T-helper 2 cell (primary cell): ENCODE measurements at places on chromosomes 4 and X.

GRCh38 chrX:16756724-16757123 is 29.5 kb upstream of the TXLNG start:
- no peak for DNase-seq

- peak; percentile 69 for DNase-seq
These were observed 20.8 kb downstream of the LIN54 start for GRCh38 chr4:82989575-82990429.

- DNase-seq, result no peak
These were observed 68.5 kb downstream of the NPNT start for GRCh38 chr4:105963461-105964400.

- DNase-seq, result no peak
These were observed 16.9 kb upstream of the TMEM271 start for GRCh38 chr4:592825-593520.

DNA sequence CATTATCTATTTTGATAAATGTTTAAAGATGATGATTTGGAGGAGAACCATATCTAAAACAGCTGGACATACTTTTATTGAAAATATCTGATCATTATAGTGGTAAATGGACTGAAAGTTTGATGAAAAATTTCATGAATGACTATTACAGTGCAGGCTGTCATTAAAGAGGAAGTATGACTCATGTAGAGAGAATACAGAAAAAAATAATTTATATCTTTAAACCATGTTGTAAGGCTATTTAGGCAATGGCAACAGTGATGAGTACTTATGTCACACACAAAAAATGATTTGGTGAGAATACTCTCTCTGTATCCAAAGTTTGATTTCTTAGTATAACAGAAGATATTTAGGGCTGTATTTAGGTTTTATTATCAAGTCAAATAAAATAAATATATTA is 3.9 kb upstream of the GLRB start:
- DNase-seq, result no peak

GRCh38 chrX:4379071-4379470 is 665.6 kb upstream of the PRKX start:
- DNase-seq, result no peak

- DNase-seq, result no peak
These were observed 1.1 kb upstream of the CCNQ start for GRCh38 chrX:153600032-153600373.

DNA sequence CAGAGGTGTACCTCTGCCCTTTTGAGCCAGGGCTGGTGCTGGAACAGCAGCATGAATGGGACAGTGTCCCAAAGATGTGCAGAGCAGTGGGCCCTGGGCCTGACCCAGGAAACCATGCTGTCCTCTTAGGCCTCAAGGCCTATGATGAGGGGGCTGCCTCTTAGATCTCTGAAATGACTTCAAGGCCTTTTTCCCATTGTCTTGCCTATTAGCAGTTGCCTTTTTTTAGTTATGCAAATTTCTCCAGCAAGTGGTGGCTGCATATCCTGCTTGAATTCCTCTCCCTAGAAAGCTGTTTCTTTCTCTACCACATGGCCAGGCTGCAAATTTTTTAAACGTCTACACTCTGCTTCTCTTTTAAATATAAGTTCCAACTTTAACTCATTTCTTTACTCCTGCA is 160.3 kb downstream of the CFAP299 start:
- DNase-seq, result no peak

- DNase-seq, result no peak
These were observed 27.4 kb upstream of the HPGD start for GRCh38 chr4:174549721-174550120.

- DNase-seq, result no peak
These were observed 343.1 kb upstream of the MAOA start for GRCh38 chrX:43313035-43313434.

DNA sequence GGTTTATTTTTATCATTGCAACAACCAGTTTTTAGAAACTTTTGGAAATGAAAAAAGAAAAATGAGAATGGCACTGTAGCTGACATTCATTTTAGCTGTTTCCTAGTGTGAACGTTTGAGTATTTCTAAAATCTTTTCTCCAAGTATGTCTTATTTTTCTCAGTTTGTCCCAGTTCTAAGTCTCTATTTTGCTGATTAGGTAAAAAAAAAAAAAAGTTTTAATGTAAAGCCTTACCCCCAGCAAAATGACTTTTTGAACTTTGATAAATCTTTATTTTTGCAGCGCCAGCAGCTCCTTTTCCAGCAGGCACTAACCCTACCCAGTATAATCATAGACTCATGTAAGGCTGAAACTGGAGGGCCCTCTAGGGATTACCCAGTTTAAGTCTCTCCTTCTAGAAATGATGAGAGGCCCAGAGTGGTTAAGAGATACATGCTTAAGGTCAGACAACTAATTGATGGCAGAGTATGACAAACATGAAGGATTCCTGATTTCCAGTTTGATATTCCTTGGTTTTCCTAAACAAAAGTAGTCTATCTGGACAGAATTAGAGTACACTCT is 84.3 kb upstream of the SLC4A4 start:
- no peak for DNase-seq

DNA sequence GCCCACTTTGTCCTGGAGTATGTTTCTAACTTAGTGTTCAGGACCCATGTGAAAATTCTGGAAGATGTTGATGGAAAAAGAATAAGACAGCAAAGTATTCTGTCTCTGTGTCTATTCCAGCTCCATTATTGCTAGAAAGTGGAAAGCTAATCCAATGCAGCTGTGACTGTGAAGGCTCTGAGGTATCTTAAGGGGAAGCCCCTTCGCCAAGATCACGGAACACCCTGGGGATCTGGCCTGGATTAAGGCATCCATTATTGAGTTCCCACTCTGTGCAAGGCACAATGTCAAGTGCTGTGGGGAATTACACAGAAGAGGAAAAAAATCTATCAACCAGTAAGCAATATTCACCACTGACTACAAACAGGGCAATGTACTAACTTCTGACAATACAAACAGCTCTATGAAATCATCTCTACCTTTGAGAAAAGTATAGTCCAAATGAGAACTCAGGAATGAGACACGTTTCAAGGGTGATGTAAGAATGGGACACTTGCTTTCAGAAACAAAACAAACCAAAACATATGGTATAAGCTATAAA is 222.1 kb downstream of the LDB2 start:
- DNase-seq, result no peak

DNA sequence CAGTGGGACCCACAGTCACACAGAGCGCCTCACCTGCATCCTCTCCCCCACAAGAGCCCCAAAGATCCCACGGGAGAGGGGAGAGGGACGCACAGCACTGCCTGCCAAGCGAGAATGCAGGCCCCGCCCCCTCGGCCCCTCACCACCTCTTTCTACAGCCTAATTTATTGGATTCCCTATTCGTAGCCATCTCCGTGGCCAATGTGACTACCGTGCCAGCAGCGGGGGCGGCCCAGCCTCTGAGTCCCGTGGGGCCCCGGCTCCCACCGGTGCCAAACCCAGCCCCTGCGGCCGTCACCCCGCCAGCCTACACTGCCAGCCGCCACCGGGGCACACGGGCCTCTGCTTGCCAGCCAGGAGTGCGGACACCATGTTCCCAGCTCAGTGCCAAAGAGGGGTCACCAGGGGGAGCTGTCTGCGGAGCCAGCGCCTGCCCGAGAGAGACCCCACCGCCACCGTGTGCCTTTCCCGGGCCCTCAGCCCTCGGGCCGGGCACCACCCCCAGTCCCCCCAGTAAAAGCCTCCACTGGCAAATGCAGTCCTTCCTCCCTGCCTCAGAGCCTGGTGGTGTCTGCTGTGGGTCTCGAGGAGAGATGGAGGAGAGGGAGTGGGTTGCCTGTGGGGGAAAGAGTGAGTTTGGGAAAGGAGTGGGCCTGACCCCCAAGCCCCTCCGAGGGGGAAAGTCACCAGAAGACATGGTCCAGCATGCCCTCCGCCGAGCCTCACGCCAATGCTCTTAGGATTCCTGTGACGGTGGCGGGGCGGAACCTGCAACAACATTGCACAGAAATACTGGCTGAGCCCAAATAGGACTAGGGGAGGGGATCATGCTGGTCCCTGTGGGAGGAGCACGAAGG is 19.6 kb upstream of the PLXNB3 start:
- no peak for DNase-seq

- DNase-seq, result no peak
These were observed 421 bp upstream of the PLAC1 start for GRCh38 chrX:134658760-134659023.

- no peak for DNase-seq
These were observed 1.5 kb downstream of the GSTCD start for GRCh38 chr4:105710012-105710600.

- no peak for DNase-seq
These were observed 22.7 kb upstream of the MSN start for GRCh38 chrX:65644621-65645289.

GRCh38 chr4:53716011-53716410 is 124.7 kb upstream of the LNX1 start:
- DNase-seq, result no peak

DNA sequence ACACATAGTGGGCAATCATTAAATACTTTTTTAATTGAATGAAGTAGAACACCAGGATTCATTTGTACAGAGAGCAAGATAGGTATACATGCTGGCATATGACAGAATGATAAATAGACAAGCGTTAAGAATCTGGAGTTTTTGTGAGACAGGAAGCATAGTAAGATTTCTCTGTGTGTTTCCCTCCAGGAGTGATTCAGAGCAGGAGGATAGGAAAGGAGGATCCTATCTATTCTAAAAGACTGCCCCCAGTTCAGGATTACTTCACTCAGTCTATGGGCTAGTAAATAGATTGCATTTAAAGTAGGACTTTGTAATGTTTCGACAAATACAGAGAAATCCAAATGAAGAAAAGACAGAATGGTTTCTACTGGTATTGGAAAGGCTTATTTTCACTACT is 423.7 kb downstream of the PDGFC start:
- DNase-seq, result no peak

DNA sequence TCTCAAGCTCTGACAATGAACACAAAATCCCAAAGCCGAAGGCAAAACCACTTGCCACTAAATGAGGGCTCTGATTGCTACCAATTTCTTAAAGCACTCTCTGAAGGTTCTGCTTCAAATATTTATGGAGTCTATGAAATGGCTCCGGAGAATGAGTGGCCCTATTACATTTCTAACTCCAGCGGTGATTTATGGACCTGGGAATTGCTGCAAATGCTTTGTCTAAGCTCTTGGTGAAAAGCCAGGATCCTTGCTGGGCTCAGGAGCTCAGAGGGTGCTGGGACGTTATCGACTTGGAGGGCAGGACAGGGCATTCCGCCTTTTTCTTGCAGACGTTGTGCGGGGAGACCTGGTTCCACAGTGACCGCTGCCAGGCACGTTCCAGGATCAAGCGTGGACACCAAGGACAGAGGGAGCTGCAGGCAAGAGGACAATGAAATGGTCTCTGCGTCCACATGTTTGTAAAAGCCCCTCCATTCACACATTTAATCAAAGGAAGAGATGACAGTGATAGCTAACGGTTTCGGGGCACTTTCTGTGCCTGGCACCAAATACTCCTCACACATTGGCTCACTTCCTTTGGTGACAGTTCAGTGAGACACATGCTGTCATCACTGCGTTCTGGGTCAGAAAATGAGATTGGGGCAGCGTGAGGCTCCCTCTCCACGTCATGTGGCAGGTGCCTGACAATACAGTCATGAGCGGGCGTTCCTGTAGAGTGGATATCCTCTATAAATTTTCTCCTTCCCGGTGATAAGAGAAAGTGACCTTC is 58.8 kb downstream of the C4orf50 start:
- DNase-seq, result no peak

- no peak for DNase-seq
These were observed 71.4 kb upstream of the PRPS2 start for GRCh38 chrX:12719837-12720236.

DNA sequence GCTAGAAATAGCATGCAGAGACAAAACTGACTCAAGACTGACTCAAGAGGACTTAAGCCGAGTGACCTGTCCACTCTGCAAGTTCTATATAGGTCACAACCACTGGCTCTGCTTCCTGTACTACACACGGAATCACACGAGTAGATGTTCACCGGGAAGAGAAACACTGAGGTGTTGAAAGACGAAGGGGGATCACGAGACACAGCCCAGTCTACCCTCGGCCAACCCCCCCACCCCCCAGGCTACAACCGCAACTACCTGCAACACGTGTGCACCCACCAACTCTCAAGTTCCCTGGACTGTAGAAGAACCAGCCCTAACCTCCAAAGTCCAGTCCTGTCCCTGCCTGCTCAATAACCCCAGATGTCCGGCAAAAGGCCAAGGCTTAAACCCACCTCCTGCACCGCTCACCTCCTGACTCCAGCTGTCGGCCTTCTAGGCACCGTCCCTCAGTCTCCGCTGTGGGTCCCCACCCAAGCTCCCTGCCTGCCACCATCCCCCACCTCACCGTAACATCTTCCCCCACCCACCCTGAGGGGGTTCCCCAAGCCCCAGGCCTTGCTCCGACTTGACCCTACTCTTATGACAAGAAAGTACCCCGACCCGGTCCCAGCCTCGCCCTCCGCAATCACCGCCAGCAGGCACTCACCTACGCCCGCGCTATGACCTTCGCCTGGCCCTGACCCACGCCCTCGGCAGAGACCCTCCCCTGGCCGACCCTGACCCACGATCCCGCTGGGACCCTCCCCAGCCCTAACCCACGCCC is 739 bp downstream of the GAK start:
- no peak for DNase-seq

DNA sequence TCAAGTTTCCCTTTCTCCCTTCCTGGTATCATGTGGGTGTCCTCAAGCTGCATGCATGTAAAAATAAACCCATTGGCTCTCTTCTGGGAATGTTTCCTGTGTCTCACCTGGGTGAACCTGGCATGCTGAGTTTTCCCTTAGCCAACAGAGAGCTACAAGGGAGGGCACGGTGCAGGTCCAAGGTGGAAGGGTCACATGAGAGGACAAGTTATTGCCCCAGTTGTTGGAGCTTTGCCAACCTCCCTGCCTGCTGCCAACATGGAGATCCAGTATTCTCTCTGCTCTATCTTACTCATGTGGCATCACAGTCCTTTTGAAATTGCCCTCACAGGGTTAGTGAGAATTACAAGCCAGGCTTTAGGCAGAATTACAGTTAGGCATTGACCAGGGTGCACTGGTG is 196.1 kb upstream of the GYPA start:
- DNase-seq, result no peak

DNA sequence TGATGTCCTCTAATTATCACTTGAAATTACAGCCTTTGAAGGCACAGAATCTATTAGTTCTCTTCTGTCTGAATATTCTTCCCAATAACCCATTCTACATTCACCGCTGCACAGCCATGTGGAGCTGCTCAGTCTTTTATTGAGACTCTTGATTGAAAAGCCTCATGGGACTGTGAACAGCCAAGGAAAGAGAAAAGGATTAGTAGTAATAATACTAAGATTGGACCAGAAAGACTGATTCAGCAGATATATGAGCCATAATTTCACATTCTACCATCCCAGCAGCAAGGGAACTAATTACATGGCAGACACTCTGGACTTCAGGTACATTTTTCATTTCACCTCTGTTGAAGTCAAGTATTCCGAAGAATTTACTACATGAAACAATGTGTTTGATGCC is 2471.7 kb downstream of the ARAP2 start:
- no peak for DNase-seq

- no peak for DNase-seq
These were observed 85.9 kb downstream of the GATB start for GRCh38 chr4:151674804-151675391.

GRCh38 chrX:39168609-39169008 is 367.4 kb downstream of the MID1IP1 start:
- DNase-seq, result no peak

- DNase-seq, result no peak
These were observed 126.5 kb downstream of the KIT start for GRCh38 chr4:54784161-54784671.

GRCh38 chrX:116142976-116143375 is 27.6 kb upstream of the AGTR2 start:
- DNase-seq, result no peak

- DNase-seq, result no peak
These were observed 132.6 kb upstream of the ANK2 start for GRCh38 chr4:112916868-112917267.
